NCI-H2107 (cell line): ENCODE measurements at places on chromosomes 16 and 17.

DNA sequence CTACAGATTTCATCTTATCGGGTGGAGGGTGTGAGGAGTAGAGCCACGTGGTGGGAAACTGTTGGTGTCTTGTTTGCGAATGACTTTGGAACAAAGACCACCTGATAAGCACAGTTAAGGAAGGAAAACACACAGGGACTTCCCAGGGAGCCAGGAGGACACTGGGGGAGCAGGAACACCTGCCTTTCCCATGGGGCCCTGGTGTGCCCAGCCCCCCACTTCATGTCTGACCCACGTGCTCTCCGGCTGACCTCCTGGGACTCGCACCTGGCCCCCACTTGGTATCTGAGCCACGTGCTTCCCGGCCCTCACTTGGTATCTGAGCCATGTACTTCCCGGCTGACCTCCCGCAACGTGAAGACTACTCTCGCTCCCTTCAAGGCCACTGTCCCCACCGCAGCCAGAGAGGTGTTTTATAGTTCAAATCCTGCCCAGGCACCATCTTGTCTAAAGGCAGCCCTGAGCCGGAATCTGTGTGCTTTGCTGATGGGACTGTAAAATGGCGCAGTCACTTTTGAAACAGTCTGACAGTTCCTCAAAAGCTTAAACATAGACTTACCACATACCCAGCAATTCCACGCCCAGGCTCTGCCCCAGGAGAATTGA, 5.4 kb upstream of the CSNK1D start:
- DNase-seq = no peak

DNA sequence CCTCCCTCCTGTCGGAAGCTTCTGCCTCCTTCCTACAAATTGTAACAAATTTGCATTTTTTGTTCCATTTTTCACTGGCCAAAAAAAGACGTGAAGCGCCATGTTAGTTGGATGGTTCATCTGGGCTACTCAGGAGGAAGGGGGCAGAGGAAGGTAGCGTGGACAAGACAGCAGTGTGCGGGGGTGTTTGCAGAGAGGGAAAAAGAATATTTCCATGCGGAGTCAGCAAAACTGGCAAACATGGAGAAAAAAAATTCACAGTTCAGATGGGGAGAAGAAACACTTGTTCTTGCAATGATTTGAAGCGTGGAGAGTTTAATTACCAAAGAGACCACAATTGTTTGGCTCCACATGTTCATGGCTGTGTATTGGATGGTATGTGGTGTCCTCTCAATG, 138.8 kb upstream of the ERCC4 start:
- DNase-seq = no peak

- no peak for DNase-seq
Observed at GRCh38 chr16:11621920-11622651, 35.4 kb upstream of the LITAF start.

- DNase-seq = no peak
Observed at GRCh38 chr17:47611372-47612350, 38.1 kb upstream of the KPNB1 start.

GRCh38 chr16:4060009-4060408, 56.2 kb downstream of the ADCY9 start:
- DNase-seq = no peak

DNA sequence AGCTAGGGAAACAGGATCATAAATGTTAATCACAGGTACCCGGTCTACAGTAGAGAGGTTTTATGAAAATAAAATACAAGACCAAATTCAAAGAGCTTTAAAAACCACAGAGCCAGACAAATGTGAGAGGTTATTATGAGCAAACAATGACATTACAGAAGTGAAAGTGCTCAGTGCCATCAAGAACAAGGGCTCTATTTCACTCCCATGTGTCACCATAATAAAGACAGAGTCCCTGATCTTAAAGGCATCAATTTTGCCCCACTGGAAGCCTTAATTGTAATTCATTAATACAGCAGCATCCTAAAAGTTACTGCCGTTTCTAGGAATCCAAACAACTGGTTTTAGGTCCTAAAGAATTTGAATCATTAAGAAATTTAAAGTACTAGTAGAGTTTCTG, 43.7 kb upstream of the CDRT4 start:
- no peak for DNase-seq

DNA sequence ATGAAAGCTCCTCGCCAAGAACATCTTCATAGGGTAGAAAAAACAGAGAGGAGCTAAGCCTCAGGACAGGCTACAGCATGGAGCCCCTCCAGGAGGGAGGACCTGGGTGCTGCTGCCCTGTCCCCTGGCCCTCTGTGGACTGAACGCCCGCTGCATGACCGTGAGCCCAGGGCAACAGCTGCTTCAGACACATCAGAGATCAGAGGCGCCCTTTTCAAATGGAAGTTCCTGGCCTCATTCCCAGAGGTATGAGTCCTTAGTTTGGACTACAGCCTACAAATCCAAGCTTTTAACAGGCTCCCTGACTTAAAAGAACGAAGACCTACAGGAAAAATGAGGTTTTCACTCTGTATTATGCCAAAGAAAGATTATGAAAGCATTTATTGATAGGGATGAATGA, 48.5 kb downstream of the ZNF18 start:
- no peak for DNase-seq

GRCh38 chr16:51818342-51818944, 667.4 kb upstream of the SALL1 start:
- no peak for DNase-seq

GRCh38 chr17:7262192-7262934, at the start of gene CLDN7:
CLDN7 (minus strand) TSS chr17:7262478; CDS start chr17:7262043, 435 bp downstream.
- peak; percentile 59 for DNase-seq
